ENCODE measurements at places on chromosomes 3 and 15. TPM values are rescaled to one million over a fixed set of nuclear protein-coding genes. Genes with fewer than 3 reads are reported as not detected.

The TGM5 gene
- polyA plus RNA-seq = not detected

The CFAP100 gene
- polyA plus RNA-seq = 0.84 TPM

The C3orf22 gene
- 0.09 TPM for polyA plus RNA-seq

The SHC4 gene
- 2.8 TPM for polyA plus RNA-seq

The UTS2B gene
- 0.65 TPM for polyA plus RNA-seq

The TPRA1 gene
- polyA plus RNA-seq = 31.3 TPM

The TM6SF1 gene
- polyA plus RNA-seq = 1.9 TPM

The KIF7 gene
- 14.2 TPM for polyA plus RNA-seq

The CCDC39 gene
- 10.9 TPM for polyA plus RNA-seq

The GOLGA8R gene
- polyA plus RNA-seq = 3.1 TPM

The SYNPR gene
- polyA plus RNA-seq = not detected

The ADAMTS17 gene
- 2.5 TPM for polyA plus RNA-seq

The FOXL2NB gene
- polyA plus RNA-seq = 0.06 TPM

The RTP4 gene
- 0.67 TPM for polyA plus RNA-seq

The RSL24D1 gene
- polyA plus RNA-seq = 106 TPM

GRCh38 chr15:91992945-91993344 is 139.4 kb downstream of the SLCO3A1 start:
- DNase-seq = no peak

DNA sequence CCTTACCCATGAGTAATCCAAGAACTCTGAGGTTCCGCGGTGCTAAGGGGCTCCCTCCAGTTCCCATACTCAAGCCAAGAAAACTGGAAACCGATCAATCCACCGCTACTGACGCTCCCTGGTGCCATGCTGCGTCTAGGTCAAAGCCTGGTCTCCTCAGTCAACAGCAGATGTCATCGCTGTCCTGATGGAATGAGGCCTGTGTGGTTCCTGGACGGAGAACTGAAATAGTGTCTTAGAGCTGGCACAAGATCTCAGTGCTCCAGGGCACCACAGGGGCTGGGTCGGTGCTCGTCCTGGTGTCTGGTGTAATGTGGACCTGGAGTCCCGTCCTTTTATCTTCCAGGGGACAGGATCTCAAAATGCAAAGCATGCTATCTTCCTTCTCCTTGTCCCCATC is 373.9 kb upstream of the CFAP20DC start:
- no peak for DNase-seq

DNA sequence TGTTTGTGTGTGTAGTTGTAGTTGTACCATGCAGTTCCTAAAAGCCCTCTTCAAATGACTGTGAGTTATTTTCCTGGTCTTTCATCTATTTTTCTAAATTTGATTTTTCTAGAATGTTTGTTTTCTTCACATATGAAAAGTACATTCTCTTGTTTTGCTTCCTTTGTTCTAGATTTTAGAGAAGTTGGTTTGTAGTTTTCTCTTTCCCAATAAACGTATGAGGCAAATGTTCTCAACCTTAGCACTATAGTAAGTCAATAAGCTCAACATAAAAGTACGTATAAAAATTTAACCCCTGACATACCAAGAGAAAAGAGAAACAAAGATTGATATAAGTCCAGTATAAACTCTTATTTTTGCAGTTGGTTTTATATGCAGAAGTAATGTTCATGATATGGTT is 74.7 kb downstream of the IL1RAP start:
- no peak for DNase-seq

GRCh38 chr3:183073839-183074238 is 25.5 kb downstream of the MCCC1 start:
- no peak for DNase-seq

DNA sequence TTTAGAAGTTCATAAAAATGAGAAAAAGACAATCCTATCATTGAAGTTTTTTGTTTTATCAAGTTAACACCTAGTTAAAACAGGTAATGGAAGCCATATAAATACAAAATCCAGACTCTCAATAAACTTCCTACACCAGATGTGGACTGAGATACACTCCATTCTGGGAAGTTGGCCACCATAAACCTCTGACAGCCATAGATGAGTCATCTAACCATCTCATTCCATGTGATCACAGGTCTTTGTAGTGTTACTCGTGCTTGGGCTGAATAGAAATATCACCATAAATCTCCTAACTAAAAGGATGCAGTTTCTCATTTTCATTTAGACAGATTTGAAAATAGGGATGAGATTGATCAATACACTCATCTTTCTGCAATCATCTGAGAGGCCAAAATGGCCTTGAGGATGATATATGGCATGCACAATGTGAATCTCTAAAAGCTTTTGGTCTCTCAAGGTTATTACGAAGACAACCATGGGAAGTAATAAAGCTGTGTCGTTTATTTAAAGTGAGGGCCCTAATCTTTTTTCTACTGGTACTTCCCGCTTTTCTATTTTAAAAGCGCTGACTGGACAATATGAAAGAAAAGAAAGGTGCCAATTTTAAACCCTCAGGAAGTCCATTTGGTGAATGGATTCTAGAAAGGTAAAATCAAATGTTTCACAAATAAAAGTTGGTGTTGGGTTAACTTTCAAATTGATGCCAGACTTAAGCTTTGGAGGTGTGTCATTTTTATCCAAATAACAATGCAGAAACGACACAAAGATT is 155.5 kb downstream of the POLR2M start:
- DNase-seq = no peak

- no peak for DNase-seq
These were observed 190.4 kb downstream of the FOXP1 start for GRCh38 chr3:71393093-71393492.

GRCh38 chr3:158261371-158261991 is 151.6 kb downstream of the RSRC1 start:
- DNase-seq = no peak

DNA sequence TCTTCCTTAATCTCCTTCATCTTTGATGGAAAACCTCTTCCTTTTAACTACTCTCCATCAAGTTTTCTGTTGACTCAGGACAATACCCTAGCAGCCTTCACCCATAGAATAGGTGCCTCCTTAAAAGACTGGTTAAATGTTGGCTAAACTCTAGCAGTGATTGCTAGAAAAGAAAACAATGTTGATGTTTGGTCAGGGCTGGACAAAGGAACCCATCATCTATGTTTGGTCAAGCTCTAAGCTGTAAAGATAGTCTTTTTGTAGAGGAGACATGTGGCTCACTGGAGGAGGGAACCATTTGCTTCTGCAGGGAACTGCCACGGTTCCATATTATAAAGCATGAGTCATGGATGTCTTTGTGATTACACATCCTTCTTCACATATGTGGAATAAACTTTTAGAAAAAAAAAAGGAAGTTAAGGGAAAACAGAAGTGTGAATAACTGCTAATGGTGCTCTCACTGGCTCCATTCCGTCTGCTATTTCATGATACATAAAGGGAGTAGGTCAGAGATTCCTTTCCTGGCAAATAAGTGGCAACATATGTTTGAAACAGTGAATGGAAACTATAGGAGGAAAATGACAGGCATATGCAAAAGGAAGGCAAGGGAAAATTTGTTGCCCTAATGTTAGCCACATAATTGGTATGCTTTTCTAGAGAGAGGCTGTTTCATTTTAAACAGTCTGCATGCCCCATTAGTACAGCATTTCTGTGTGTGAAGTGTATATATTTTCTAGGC is 78.2 kb downstream of the CMSS1 start:
- DNase-seq = no peak

DNA sequence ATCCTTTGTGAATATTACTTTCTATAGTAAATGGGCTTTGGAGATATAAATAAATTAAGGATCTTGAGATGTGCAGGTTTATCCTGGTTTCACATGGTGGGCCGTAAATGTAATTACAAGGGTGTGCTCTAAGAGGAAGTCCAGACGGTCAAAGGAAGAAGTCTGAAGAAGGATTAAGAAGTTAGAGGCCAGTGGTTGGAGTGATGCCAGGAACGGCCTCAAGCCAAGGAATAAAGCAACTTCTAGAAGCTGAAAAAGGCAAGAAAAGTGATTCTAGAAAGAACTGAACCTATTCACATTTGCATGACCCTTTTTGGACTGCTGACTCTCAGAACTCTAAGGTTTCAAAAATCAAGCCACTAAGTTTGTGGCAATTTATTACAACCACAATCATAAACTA is 981.3 kb upstream of the ALCAM start:
- no peak for DNase-seq

DNA sequence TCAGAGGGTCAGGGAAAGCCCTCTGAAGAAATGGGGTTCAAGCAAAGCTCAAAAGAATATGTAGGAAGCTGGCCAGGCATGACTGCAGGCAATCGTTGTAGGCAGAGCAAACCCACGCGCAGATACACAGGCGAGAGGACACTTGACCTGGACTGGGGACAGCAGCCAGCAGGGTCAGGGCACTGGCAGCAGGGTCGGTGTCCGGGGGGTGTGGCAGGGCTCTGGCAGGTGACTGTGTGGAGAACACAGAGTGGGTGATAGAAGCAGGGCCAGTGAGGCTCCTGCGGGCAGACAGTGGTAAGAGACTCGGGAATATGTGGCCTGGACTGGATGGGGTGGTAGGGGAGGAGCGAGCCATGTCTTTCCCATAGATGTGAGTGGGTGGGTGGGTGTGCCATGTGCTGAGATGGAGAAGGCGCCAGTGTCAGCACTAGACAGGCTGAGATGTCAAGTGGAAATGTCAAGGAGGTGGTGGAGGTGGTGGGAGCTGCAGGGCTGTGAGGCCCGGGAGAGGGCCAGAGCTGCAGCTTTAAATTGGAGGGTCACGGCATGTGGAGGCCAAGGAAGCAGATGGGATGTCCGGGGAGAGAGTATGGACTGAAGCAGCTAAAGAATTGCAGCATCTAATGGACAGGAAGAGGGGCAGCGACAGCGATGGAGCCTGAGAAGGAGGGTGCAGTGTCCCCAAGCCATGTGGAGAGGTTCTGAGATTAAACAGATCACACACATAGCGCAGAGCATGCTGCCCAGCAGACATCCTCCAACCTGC is 13.4 kb downstream of the TMEM43 start:
- no peak for DNase-seq

DNA sequence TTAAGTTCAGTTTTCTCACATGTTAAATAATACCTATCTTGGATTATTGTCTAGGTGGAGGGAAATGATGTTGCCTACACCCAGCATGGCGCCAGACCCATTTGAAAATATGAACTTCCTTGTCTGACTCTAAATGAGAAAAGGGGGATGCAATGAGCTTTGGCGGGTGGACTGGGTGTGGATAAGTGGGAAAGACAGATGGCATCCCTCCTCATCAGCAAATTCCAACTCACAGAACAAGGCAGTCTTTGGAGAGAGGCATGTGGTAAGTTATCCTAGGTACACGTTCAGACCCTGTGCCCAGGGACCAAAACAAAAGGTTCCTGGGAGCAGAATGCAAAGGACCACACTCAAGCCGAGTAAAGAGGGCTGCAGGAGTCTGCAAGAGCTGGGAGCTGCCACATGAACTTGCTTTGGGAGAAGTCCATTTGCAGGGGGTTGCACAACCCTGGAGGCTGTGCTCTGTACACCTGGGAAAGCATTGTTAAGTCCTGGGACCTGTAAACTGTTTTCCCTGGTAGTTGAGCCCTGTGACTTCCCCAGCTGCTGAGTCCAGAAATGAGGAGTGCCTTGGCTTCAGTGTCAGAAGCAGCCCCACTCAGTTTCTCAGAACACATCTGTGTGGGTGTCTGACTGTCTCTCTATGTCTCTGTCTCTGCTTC is 102.3 kb upstream of the TPM1 start:
- DNase-seq = no peak

GRCh38 chr15:60718661-60719069 is 239.7 kb upstream of the ICE2 start:
- DNase-seq = no peak

GRCh38 chr3:9183011-9183410 is 66.4 kb downstream of the SRGAP3 start:
- DNase-seq = no peak

GRCh38 chr3:50126287-50127211 is 28.6 kb upstream of the SEMA3F start:
- peak; percentile 84 for DNase-seq

DNA sequence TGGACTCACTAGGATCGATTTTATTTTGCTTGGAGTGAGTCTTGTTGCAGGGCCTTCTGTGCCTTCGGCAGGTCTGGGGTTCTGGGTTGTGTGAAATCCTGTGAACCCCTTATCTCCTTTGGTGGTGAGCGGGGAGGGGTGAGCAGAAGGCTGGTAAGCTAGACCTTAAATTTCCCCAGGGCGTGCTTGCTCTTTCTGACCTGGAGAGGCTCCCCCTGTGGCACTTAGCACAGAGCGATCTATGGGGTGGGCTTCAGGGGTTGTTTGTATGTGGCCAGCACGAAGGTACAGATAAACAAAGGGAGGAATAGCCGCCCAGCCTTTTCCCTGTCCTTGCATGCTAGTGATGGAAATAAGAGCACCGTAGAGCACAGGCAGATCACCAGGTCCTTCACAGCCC is 11.8 kb downstream of the CACNA2D3 start:
- no peak for DNase-seq

GRCh38 chr3:66808891-66809594 is 189.1 kb upstream of the KBTBD8 start:
- DNase-seq = no peak

GRCh38 chr3:93981649-93982048 is 1.7 kb downstream of the ARL13B start:
- no peak for DNase-seq

DNA sequence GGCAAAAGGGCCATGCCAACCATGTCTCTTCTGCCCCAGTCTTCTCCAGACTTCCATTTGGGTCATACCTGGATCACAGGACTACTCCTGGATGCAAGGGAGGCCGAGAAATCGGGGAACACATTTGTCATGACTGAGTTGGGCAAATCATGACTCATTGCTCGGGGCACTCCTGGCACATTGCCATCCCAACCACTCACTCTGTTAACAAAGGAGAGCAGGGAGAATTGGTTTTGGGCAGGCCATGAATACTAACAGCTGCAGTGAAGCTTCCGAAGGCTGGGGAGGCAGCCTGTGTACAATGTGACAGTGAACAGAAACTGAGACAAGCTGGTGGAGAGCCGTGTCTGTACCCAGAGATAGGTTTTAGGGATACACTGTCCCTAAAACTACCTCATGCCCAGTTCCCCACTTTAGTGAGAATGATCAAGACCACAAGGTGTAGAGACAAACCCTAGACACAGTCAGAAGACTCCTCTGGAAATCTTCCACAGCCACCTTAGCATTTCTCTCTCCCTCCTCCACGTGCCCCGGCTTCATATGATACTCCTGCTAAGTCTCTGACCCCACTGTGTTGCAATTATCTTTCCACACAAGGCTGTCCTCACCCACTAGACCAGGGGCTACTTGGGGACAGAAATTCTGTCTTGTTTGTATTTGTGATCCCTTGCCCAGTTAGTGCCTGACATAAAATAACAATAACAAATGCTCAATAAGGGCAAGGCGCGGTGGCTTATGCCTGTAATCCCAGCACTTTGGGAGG is 10.5 kb upstream of the BUB1B start:
- no peak for DNase-seq

DNA sequence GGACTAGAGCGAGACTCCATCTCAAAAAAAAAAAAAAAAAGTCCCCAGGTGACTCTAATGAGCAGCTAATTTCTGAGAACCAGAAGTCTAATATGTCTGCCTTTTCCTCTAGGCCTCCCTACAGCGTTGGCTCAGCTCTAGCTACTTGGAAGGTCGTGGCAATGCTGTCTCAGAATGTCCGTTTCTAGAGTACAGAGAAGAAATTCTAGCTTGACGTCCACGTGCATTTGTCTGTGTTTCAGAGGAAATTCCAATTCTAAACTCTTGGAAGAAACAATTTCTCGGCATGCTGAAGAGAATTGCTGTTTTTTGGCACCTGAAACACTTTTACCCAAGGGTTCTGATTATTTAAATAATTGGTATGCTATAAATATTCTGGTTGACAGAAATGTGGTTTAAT is 78.8 kb downstream of the SOX2 start:
- DNase-seq = no peak

GRCh38 chr3:136835813-136836510 is 17.0 kb downstream of the SLC35G2 start:
- DNase-seq = no peak
